Uterus (tissue), 4 donors: ENCODE measurements at places on chromosomes 2 and 18. TPM values are rescaled to one million over a fixed set of nuclear protein-coding genes. Genes with fewer than 3 reads are reported as not detected.
A peak's percentile ranks its signal among the peaks of the same experiment; 100 is the strongest.

GRCh38 chr2:160742667-160743066 lies 249.1 kb upstream of the RBMS1 start:
- no peak for DNase-seq

GRCh38 chr2:62501794-62502500 lies 4.0 kb downstream of the TMEM17 start:
- DNase-seq: no peak

DNA sequence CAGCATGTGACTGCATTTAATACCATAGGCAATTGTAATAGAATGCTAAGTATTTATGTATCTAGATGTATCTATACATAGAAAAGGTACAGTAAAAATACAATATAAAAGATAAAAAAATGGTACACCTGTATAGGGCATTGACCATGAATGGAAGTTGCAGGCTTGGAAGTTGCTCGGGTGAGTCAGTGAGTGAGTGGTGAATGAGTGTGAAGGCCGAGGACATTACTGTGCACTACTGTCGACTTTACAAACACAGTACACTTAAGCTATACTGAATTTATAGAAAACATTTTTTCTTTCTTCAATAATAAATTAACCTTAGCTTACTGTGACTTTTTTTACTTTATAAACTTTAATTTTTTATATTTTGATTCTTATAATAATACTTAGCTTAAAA lies 8.9 kb downstream of the DIS3L2 start:
- DNase-seq: no peak

GRCh38 chr2:86107031-86107430 lies 996 bp downstream of the PTCD3 start:
- DNase-seq: no peak

DNA sequence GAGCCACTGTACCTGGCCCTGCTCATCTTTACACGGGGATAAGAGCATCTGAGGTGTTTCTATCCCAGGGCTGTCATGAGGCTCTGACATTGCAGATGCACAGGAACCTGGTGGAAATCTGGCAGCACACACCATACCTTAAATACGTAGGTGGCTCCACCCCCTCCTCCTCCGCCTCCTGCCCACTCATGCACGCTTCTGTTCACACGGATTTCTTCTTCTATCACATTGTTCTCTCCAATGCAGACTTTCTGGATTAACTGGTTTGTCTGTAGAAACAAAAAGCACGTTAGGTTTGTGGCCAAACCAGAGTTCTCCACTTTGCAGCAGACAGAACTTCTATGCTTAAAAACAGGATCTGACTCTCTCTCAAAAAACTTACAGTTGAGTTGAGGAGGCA lies 118.2 kb downstream of the CLIP4 start:
- no peak for DNase-seq

DNA sequence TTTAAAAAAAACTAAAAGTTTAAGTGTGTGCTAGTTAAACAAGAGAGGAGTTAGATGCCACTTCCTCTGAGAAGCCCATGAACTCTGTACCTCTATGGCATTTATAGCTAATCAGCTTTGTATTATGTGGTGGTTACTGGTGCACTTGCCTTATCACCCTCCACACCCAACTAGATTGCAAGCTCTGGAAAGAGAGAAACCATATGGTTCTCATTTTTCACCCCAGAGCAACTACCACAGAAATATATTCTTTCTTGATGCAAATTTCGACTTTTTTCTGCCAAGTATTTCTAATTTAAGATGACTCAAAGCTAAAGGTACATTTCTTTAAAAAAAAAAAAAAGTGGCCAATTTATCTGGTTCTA lies 24.2 kb downstream of the RAPH1 start:
- DNase-seq: no peak

The RBKS gene
- 4.0 TPM for total RNA-seq

The ADAM23 gene
- total RNA-seq: 1.2 TPM

GRCh38 chr2:70887550-70888246 lies 48.0 kb upstream of the ATP6V1B1 start:
- no peak for DNase-seq

GRCh38 chr2:138306626-138307025 lies 194.9 kb upstream of the SPOPL start:
- no peak for DNase-seq

The C18orf54 gene
- 2.9 TPM for total RNA-seq

DNA sequence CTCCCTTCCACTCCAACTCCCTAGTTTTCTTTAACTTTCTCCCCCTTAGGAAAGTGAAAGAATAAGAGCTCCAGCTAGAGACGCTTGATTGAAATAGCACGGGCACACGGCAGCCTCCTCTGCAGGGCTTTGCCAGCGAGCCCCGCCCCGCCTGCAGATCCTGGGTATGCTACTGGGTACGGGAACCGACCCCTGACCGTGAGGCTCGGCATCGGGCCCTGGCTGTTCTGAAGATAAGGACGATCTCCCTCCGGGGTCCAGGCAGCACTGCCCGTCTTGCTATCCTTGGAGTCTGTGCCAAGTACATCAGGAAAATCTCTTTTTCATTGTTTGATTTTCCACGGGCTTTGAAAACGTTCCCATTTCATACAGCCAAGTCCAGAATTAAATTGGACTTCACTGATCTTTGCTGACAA lies 284.5 kb downstream of the MTX2 start:
- peak; percentile 66 for DNase-seq

The MATN3 gene
- 1.3 TPM for total RNA-seq

The CD207 gene
- total RNA-seq: 0.26 TPM

DNA sequence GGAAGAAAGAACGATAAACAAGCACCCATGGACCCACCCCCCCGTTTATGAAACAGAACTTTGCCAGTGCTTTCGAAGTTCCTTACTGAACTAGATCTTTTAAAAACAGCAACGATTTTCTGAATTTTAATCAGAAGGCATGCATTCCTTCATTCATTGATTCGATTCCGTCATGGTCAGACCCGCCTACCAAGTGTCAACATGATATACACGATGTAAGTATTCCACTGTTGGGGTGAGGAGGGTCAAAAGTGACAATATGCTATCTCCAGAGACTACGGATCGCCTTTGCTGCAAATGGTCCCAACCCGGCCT lies 316 bp upstream of the FMNL2 start:
- DNase-seq: no peak

The COL5A2 gene
- total RNA-seq: 36.1 TPM

The RNPEPL1 gene
- total RNA-seq: 38.7 TPM

The TNP1 gene
- total RNA-seq: not detected

The NAT8 gene
- not detected for total RNA-seq

DNA sequence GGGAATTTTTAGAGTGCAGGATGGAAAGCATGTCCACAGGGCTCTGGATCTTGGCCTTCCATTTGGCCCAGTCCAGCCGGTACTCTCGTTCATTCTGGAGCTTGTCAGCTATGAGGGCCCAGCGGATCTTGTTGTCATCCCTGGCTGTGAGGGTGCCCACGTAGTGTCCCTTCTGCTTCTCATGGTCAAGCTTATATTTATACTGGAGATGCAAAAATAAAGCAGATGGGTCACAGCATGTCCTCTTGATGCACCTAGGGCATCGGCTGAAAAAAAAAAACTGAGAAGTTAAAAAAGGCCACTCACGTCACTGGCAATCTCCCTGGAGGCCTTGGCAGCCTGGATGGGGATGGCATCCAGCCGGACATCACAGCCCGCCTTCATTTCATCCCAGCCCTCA lies 160.5 kb downstream of the RIF1 start:
- no peak for DNase-seq

DNA sequence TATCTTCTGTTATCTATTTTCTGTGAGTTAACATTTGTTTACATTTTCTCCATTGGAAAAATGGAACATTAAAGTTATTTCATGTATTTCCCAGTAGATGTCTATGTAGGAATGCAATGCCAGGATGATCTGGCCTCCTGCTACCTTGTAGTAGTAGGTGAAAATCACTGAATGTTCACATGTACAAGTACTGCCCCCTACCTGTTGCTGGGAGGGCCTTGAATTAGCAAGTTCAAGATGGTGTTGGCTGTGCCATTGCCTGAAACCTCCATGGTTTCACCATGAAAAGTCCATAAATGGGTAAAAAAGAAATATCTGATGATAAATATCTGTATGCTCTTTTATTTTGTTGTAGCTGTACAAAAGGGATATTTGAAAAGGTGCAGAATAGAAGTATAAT lies 30.7 kb downstream of the XRCC5 start:
- no peak for DNase-seq

The ALKAL2 gene
- total RNA-seq: 4.8 TPM

The SMYD1 gene
- total RNA-seq: not detected

DNA sequence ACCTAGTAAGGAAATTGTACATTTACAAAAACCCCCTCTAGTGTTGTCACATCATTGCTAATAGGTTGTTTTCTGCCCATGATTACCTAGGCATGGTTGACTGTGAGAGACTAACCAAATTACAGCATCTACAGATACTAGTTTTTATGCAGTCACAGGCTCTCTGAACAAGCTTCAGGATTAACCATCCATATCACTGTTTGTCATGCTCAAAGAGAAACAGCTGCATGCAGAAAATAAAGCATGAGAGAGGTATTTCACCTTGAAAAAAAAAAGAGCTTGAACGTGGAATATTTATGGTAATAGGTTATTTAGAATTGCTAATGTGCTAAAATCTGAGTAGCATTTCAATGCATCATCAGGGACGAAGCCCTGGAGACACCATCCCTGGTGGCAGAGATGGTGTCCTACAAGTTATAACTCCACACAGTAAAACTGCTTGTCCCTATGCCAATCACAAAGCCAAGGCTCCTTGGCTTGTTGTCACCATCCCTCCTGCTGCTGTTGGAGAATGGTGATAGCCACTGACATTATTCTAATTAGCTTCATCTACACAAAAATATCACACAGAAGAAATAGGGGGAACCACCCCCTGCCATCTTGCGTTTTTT lies 5.4 kb downstream of the NEB start:
- DNase-seq: no peak

DNA sequence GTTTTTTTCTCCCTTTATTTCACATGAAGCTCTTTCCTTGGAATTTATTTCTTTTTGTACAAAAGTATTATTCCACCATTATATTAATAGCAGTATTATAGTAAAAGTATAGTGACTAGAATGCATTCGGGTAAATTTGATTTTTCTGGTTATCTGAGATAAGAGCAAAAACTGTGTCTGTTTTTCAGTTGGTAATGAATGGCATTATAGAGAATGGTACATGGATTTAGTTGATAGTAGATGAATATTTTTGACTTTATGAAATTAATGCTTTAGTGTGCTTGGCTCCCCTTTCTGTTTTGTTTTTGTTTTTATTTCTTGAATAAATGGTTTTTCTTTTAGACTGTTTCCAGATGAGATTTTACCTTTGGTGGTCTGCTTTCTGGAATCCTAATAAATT lies 71.8 kb downstream of the MTA3 start:
- no peak for DNase-seq
